ENCODE measurements at places on chromosomes 11 and 22.

DNA sequence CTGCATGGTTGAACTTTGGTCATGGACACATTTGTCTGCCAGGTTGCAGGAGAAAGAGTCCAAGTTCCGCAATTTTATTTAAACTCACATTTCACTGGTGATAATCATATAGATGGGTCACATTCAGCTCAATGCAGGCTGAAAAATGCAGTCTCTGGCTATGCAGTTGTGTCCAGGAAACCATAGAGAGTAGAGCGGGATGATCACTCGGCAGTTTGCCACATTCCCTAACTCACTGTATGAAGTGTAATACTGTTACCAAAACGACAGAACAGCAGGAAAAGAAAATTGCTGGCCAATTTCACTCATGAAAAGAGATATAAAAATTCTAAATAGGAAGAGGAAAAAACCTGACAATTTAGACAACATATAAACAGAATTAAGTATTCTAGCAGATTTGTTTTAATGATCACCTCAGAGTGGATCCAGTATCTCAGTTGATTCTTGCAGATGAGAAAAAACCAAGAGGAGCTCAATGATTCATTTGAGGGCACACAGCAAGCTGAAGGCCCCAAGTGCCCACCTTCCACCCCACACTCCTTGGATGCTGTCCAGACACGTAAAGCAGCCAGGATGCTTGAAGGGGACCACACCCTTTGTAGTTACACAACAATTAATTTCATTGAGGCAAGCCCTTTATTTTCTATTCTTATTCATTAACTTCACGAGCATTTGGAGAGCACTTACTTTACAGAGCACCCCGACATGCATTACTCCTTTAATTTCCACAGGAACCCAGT lies 422.3 kb downstream of the SOX6 start:
- peak; percentile 22 for DNase-seq

DNA sequence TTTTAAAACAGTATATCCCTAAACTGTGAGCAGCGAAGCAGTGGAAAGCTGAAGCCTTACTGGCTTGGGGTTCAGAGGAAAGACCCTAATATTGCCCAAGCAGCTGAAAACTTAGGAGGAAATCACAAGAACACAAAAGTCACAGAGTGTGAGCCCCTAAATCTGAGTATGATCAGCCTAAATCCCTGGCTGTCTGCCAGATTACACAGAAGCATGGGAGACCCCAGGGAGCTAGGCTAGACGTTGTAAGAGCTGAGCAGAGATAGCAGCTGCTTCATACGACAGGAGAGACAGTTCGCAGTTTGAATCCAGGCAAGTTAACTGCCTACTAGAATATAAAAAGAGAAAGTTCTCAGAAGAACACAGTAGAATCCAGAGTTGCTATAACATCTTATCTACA lies 81.2 kb downstream of the PACS1 start:
- no peak for DNase-seq

- no peak for DNase-seq
Observed at GRCh38 chr11:8233691-8234424, 29.8 kb downstream of the LMO1 start.

DNA sequence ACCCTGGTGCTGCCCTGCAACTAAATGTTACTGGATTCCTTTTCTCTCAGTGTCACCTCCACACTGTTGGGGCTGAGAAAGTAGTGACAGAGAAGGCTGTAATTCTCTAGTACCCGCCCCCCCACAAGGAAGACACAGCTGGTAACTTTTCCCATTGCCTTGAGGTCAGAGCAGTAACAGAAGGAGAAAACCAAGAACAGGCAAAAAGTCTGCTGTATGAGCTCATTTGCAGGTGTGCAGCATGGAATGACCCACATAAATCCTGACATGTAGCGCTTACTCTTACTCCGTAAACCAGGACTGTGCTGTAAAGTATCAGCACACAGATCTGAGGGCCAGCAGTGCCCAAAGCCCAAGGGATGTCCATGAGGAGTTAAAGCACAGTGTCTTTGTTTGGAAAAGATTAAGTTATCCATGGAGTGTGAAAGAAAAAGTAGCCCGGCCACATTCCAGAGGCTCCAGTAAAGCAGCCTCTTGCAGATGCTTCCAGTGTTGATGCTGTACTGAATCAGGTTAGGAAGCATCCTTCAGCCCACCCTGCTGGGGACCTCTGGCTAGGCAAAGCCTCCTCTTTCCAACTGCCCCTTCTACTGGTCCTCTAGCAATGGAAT lies 120.7 kb downstream of the PLEKHA7 start:
- no peak for DNase-seq

- no peak for DNase-seq
Observed at GRCh38 chr22:48605856-48606481, 1221.7 kb downstream of the BRD1 start.

DNA sequence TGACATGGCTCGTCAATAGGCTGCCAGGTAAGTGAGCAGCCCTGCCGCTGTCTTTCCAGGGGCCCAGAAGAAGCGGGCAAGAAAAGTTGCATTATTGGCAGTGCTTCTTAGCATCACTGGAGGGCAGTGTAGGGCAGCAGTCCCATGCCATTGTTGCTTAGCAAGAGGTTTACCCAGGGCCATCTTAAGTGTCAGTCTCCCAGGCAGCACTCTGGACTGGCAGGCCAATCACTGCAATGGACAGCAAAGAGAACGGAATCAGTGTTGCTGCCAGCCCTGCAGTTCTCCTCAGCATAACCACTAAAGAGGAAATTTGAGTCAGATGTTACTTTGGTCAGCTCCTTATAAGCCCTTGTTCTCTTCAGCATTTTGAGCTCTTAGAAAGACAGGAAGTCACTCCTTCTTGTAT lies 13.4 kb upstream of the GRK2 start:
- DNase-seq = peak; percentile 84

DNA sequence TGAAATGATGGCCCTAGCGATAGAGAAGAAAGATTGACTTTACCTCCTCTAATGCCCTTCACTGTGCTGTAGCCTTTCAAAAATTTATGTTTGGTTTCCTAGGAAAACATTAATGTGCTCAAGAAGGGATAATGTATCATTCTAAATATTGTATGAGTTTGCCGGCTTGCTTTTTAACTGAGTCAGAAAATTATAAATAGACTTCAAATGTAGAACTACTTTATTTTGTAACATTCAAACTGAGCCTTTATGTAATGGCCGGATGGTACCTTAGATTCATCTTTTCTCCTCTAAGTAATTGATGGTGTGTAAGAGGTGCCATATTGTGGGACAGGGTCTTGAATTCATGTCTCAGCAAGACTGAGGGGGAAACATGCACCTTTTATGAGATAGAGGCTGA lies 57.7 kb downstream of the BID start:
- DNase-seq = no peak

DNA sequence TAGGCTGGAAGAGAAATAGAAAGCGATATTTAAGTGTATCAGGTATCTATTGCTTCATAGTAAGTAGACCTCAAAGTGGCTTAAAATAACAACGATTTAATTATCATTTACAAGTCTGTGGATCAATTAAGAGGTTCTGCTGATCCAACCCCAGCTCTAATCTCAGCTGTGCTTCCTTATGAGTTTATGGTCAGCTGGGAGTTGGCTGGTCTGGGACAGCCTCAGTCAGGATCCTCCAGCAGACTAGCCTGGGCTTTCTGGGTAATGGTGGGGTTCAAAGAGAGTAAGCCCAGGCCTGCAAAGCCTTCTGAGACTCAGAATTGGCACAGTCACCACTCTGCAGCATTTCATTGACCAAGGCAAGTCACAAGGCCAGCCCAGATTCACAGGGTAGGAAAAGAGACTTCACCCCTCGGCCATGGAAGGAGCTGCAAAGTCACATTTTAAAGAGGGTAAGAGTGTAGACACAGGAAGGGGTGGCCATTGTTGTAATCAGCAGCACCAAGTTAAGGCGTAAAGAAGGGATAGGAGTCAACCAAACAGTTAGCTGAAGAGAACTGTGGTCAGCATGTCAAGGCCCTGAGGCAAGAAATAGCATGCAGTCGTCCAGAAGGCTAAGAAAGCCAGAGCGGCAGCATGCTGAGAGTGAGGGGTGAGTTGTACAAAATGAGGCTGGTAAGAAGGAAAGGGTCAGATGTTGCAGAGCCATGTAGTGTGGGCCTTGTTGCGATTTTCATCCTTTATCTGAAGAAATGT lies 168.2 kb downstream of the ETS1 start:
- DNase-seq = no peak

GRCh38 chr22:50733521-50734342 lies 4.3 kb upstream of the ACR start:
- DNase-seq = no peak

- DNase-seq = peak; percentile 99
Observed at GRCh38 chr11:120208001-120208441, 2.8 kb upstream of the OAF start.

GRCh38 chr11:5992604-5993251 lies 5.9 kb upstream of the OR52L1 start:
- DNase-seq = peak; percentile 1

DNA sequence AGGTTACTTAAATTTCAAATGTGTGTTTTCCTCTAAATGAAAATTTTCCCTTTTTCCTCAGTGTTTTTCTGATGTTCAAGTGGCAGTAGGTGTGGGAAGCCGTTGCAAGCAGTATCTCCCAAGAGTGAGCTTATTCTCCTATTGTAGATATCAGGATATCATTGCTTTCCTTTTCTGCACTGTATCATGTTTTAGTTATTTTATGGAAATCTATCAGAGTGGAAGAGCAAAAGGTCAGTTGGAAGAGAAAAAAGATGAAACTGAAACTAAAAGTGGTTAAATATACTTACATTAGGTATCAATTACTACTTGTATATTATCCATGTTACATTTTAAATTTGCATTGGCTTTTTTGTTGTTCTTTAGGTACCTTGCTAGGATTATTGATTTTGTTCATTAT lies 57.0 kb downstream of the PDE3B start:
- no peak for DNase-seq

DNA sequence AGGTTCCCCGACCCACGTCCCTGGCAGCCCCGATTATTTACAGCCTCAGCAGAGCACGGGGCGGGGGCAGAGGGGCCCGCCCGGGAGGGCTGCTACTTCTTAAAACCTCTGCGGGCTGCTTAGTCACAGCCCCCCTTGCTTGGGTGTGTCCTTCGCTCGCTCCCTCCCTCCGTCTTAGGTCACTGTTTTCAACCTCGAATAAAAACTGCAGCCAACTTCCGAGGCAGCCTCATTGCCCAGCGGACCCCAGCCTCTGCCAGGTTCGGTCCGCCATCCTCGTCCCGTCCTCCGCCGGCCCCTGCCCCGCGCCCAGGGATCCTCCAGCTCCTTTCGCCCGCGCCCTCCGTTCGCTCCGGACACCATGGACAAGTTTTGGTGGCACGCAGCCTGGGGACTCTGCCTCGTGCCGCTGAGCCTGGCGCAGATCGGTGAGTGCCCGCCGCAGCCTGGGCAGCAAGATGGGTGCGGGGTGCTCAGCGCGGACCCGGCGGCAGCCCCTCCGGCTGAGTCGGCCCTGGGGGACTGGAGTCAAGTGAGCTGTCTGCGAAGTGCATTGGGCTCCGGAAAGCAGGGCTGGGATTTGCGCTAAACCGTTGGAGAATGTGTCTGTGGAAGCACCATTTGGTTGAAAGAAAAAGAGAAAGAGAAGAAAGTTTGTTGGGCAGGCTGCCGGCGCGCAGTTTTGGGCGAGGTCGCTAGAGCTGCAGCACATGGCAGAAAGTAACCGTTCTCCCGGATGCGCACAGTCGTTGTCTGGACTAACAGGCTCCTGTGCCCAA lies at the start of gene CD44:
TSS of gene CD44 (plus strand) at position 229 of the 779 bp plus-strand sequence. CDS start at position 362, 133 bp downstream.
- DNase-seq = peak; percentile 78

GRCh38 chr22:38422611-38423511 lies 32.1 kb downstream of the KCNJ4 start:
- DNase-seq = no peak

GRCh38 chr22:28241656-28242290 lies 322.7 kb upstream of the PITPNB start:
- DNase-seq = peak; percentile 65

GRCh38 chr11:46917109-46917761 lies 1.1 kb downstream of the LRP4 start:
- DNase-seq = no peak

DNA sequence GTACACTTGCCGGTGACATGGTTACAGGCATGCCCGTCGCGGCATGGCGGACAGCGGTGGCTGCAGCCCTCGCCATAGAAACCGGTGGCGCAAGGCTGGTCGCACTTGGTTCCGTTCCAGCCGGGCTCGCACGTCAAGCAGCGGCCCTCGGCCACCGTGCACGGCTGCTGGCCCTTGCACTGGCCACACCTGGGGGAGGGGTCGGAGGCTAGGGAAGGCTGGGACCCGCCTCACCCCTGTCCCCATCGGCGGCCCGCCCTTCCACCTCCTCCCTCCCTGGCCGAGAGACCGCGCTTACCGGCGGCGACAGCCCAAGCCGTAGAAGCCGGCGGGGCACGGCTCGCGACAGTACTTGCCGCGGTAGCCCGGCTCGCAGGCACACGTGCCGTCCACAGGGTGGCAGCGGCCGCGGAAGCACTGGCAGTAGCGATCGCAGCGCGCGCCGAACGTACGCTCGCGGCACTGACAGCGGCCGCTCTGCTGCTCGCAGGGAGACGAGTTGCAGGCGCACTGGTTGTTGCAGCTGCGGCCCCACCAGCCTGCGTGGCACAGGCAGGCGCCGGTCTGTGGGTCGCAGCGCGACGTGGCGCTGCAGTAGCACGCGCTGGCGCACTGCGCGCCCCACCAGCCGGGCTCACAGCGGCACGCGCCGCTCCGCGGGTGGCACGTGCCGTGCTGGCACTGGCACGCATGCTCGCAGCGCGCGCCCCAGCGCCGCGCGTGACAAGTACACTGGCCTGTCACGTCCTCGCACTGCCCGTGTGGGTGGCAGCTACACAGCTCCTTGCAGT lies 6.7 kb downstream of the SCARF2 start:
- DNase-seq = peak; percentile 11

GRCh38 chr11:124123622-124124021 lies 8.4 kb downstream of the VWA5A start:
- peak; percentile 12 for DNase-seq
